Natural killer cell treated with Interleukin-12 subunit alpha and Interleukin-12 subunit beta and Interleukin-15 and Interleukin-18, amount 100 ng/mL, for 72 hours (primary cell): ENCODE measurements at places on chromosomes 4 and X. TPM values are rescaled to one million over a fixed set of nuclear protein-coding genes. Genes with fewer than 3 reads are reported as not detected.

DNA sequence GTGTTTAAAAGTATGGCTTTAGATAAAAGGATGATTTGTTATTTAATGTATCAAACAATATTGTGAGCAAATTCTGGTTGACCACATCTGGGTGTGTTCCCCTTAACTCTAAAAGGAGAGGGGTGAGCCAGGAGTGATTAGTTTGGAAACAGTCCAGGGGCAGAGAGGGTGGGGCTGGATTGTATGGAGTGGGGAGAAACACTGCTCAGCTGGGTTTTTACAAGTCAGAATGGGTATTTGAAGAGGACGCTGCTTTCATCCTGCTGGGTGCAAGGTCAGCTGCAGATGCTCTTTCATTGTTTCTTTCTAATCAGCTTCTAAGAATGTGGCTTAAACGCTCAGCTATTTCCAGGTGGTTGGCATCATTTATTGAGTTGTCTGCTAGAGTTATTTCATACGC lies 82.8 kb upstream of the LIMCH1 start:
- peaks cover 4% of the 10 kb centered on the region for H3K27me3 ChIP-seq
- DNase-seq, result no peak
- H3K27ac ChIP-seq, result no peak overlapping the region
- no peaks in the 10 kb centered on the region for H3K36me3 ChIP-seq
- H3K4me1 ChIP-seq, result no peaks in the 10 kb centered on the region

- H3K27me3 ChIP-seq, result no peaks in the 10 kb centered on the region
- no peak overlapping the region for H3K4me3 ChIP-seq
- H3K27ac ChIP-seq, result no peak overlapping the region
- H3K4me1 ChIP-seq, result peaks cover 6% of the 10 kb centered on the region
- no peaks in the 10 kb centered on the region for H3K36me3 ChIP-seq
These were observed 69.7 kb downstream of the KLHL8 start for GRCh38 chr4:87150498-87151261.

DNA sequence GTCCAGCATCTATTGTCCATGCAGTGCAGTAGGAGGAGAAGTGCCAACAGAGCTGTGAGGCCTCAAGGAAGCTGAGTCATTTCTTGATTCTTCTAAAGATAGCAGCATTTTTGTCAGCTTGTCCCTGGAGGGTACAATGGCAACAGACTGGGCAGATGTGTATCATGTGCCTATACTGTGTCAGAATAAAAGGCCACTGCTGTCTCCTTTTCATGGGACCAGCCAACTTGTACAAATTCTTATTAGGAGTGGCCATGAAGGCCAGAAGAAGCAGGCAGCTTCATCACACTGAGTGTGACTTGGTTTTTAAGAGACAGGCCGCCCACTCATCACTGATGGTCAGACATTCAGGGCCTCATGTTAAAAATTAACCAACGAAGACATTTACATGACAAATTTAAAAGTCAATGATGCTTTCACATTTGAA lies 185.0 kb upstream of the FAM241A start:
- no peak overlapping the region for H3K4me3 ChIP-seq
- H3K36me3 ChIP-seq, result no peaks in the 10 kb centered on the region
- no peak overlapping the region for H3K27ac ChIP-seq
- H3K4me1 ChIP-seq, result no peaks in the 10 kb centered on the region
- DNase-seq, result no peak

DNA sequence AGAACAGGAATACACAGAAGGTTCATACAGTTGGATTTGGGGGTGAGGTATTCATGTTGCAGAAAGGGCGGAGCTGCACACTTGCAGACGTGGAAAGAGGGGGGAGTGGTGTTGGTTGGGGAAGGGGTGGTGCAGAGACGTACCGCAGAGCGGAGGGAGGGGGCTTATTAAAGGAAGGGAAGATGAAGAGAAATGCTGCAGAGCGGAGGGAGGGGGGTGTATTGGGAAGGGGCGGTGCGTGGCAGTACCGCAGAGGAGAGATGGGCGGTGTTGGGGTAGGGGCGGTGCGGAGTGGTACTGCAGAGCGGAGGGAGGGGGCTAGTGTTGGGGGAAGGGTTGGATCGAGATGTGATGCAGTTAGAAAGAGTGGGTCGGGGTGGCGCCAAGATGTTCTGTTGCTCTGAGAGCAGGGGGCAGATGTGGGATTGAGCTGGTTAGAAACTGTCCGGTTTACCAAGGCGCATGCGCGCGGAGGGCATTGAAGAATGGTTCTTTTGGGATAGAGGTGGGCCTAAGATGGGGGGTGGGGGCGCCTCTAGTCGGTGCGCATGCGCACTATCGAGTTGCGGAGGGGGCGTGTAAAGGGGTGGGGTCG lies 900 bp downstream of the TRO start:
- peak overlapping the region; percentile 93 for H3K4me3 ChIP-seq
- H3K27ac ChIP-seq, result peak overlapping the region; percentile 70
- no peak for DNase-seq
- peaks cover 18% of the 10 kb centered on the region for H3K4me1 ChIP-seq
- no peaks in the 10 kb centered on the region for H3K36me3 ChIP-seq

DNA sequence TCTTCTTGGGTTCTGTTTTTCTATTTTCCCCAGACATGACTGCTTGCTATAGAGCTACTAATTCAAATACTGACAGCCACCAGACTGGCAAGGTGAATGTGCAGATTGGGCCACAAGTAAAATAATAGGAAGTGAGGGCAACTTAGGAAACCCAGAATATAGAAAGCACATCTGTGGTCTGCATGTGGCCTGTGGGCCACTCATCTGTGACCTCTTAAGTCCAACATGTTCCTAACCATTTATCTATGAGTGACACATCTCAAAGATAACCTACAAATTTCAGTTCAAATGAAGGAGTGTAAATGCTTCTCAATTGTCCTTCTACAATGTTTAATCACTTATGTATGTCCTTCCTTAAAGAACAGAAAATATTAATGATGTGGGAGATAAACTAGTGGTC lies 128.9 kb downstream of the REELD1 start:
- H3K27me3 ChIP-seq, result no peaks in the 10 kb centered on the region
- H3K4me3 ChIP-seq, result no peak overlapping the region
- peaks cover 6% of the 10 kb centered on the region for H3K4me1 ChIP-seq
- no peaks in the 10 kb centered on the region for H3K36me3 ChIP-seq
- H3K27ac ChIP-seq, result no peak overlapping the region

GRCh38 chrX:39477031-39477761 lies 620.6 kb downstream of the BCOR start:
- H3K4me1 ChIP-seq, result peaks cover 3% of the 10 kb centered on the region
- H3K27me3 ChIP-seq, result no peaks in the 10 kb centered on the region
- no peak overlapping the region for H3K27ac ChIP-seq
- no peaks in the 10 kb centered on the region for H3K36me3 ChIP-seq

DNA sequence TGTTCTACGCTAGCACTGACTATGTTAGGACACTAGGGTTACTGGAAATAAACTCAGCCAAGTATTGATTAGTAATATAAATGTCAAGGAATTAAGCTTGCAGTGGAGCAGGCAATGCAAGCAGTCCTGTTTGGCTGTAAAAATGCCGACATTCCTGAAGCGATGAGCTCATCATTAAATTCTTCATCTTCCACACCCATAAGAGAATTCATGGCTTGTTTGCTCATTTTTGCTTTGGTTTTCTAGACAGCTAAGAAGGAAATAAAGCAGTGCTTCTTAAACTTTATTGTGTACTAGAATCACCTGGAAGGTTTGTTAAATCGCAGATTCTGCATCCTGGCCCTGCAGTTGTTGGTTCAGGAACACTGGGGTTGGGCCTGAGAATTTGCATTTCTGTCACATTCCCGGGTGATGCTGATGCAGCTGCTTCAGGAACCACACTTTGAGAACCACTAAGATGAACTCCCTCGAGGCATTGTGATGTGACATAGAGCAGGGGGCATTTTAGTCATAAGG lies 17.8 kb downstream of the ANXA3 start:
- H3K4me1 ChIP-seq, result no peaks in the 10 kb centered on the region
- no peaks in the 10 kb centered on the region for H3K36me3 ChIP-seq
- DNase-seq, result no peak
- no peak overlapping the region for H3K4me3 ChIP-seq
- H3K27ac ChIP-seq, result no peak overlapping the region

- H3K4me1 ChIP-seq, result no peaks in the 10 kb centered on the region
These were observed 17.4 kb downstream of the COL4A5 start for GRCh38 chrX:108456971-108457477.

GRCh38 chr4:22668301-22668700 lies 24.4 kb upstream of the GBA3 start:
- no peak for DNase-seq
- H3K27me3 ChIP-seq, result no peaks in the 10 kb centered on the region
- no peak overlapping the region for H3K4me3 ChIP-seq
- H3K27ac ChIP-seq, result no peak overlapping the region

DNA sequence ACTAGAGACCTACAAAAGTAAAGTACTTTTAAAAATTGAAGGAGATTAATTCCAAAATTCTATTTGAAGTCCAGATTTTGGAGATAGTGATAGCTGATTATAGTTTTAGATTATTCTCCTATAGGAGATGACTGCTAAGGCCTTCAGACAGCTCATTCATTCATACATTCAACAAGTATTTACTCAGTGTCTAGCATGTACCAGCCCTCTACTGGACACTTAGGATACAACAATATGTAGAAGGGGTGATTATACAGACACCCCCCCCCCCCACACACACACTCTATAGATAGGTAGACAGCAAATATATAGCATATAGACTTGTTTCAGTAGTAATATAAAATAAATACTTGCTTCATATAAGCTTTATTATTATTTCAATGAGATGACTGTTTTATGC lies 60.4 kb upstream of the TAF9B start:
- H3K27ac ChIP-seq, result no peak overlapping the region
- DNase-seq, result no peak
- H3K4me1 ChIP-seq, result no peaks in the 10 kb centered on the region
- peaks cover 10% of the 10 kb centered on the region for H3K27me3 ChIP-seq
- no peaks in the 10 kb centered on the region for H3K36me3 ChIP-seq

GRCh38 chr4:45701621-45702020 lies 422.2 kb downstream of the GABRG1 start:
- no peaks in the 10 kb centered on the region for H3K27me3 ChIP-seq
- DNase-seq, result no peak
- H3K4me3 ChIP-seq, result no peak overlapping the region
- no peaks in the 10 kb centered on the region for H3K4me1 ChIP-seq
- H3K27ac ChIP-seq, result no peak overlapping the region

DNA sequence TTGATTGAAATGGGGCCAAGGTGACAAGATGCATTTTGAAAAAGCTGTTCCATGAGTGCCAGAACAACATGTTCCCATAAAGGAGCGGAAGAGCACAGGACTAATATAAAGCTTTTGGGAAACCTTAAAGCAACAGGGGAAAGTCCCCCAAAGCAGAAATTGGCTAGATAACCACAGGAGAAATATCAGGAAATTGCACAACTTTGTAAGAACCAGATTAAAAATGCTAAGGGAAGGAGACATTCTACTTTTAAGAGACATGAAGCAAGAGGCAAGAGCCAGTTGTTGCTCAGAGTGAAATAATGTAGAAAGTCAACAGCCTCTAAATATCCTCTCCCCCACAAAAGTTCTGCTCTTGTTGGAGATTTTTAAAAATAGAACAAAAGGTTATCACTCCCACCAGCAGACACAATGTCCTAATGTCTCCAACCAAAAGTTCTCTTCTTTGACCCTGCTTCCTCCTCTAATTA lies 85.2 kb upstream of the LNX1 start:
- no peaks in the 10 kb centered on the region for H3K36me3 ChIP-seq
- no peak for DNase-seq
- H3K4me1 ChIP-seq, result peaks cover 2% of the 10 kb centered on the region
- H3K27me3 ChIP-seq, result peaks cover 6% of the 10 kb centered on the region

- no peaks in the 10 kb centered on the region for H3K27me3 ChIP-seq
- no peak for DNase-seq
- no peaks in the 10 kb centered on the region for H3K4me1 ChIP-seq
- no peak overlapping the region for H3K27ac ChIP-seq
These were observed 128.5 kb downstream of the ZNF330 start for GRCh38 chr4:141349236-141349635.

DNA sequence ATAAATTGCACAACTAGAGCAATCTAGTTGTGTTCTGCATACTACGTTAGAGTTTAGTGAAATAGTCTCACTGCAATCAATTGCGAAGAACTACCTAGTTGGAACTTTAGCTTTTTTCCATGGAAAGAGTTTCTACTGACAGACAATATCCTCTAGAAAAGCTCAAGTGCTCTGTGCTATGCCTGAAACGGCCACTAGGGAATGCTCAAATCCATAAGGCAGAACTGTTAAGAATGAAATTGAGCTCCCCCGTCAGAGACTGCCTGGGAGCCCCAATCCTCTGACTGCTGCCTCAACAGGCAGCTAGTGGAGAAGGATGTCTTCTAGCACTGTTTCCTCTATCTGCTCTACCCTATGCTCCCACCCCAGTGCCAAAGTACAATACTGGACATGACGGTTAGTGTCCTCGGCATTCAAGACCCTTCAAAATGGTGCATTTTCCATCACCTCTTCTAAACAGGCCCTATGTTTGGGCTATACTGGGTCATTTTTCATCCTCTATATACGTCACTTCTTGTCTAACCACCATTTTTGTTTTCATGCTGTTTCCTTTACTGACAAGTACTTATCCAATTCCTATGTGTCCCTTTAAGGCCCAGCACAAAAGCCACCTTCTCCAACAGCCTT lies 35.3 kb downstream of the FRMD7 start:
- H3K27me3 ChIP-seq, result no peaks in the 10 kb centered on the region
- peaks cover 20% of the 10 kb centered on the region for H3K4me1 ChIP-seq
- H3K36me3 ChIP-seq, result no peaks in the 10 kb centered on the region
- H3K4me3 ChIP-seq, result no peak overlapping the region

DNA sequence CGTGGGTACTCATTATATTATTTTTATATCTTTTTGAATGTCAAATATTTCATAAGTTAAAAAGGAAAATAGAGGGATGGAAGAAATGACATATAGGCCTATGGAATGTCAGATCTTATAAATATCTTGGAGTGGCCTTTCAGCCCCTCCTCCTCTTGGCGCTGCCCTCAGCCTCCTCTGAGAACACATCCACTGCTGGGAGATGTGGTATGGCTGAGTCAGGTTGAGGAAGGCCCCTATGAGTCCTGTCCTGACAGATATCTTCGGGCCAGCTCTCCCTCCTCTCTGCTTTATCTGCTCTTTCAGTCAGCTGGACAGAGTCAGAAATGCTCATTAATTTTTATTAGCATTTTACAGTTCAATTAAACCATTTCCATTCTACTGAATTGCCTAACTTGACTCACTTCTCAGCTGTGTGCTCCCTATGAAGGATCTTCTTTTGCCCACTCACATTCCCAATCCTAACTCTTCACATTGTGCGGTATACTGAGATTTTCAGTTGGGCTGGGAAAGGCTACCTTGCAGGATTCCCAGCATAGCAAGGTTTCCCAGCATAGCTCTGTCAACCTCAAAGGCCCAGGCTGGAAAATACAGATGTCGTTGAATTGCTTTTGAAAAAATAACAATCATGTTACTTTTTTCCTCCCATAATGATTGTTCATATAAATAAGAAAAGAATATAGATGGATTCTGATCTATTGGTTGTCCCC lies 128.0 kb downstream of the ARHGEF9 start:
- H3K4me3 ChIP-seq, result no peak overlapping the region
- H3K36me3 ChIP-seq, result peaks cover 20% of the 10 kb centered on the region
- H3K4me1 ChIP-seq, result no peaks in the 10 kb centered on the region
- H3K27ac ChIP-seq, result no peak overlapping the region
- no peak for DNase-seq

PRRG3 gene
- not detected for total RNA-seq

DMD gene
- 2.8 TPM for total RNA-seq

RHOXF2 gene
- total RNA-seq, result not detected

UBE2D3 gene
- total RNA-seq, result 400 TPM

SMR3B gene
- total RNA-seq, result not detected

WDR17 gene
- 0.39 TPM for total RNA-seq
